ENCODE measurements at places on chromosomes 16 and 17.

- no peak for DNase-seq
These were observed 75.6 kb downstream of the ABR start for GRCh38 chr17:1104222-1104621.

DNA sequence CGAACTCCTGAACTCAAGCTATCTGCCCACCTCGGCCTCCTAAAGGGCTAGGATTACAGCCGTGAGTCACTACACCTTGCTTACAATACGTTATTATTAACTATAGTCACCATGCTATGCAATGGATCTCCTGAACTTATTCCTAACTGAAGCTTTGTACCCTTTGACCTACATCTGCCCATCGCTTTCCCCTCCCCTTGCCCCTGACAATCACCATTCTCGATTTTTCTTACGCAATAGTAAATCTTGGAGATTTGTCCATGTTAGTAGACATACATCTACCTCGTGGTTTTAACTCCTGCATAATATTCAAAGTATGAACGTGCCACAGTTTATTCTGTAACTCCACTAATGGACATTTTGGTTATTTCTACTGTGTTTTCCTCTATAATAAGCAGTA, 120.6 kb downstream of the NPIPB5 start:
- no peak for DNase-seq

DNA sequence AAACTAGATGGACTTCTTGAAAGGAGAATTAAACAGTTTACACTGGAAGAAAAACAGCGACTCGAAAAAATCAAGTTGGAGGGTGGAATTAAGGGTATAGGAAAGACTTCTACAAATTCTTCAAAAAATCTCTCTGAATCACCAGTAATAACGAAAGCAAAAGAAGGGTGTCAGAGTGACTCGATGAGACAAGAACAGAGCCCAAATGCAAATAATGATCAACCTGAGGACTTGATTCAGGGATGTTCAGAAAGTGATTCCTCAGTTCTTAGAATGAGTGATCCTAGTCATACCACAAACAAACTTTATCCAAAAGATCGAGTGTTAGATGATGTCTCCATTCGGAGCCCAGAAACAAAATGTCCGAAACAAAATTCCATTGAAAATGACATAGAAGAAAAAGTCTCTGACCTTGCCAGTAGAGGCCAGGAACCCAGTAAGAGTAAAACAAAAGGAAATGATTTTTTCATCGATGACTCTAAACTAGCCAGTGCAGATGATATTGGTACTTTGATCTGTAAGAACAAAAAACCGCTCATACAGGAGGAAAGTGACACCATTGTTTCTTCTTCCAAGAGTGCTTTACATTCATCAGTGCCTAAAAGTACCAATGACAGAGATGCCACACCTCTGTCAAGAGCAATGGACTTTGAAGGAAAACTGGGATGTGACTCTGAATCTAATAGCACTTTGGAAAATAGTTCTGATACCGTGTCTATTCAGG, 85.0 kb downstream of the C17orf58 start:
- no peak for DNase-seq

DNA sequence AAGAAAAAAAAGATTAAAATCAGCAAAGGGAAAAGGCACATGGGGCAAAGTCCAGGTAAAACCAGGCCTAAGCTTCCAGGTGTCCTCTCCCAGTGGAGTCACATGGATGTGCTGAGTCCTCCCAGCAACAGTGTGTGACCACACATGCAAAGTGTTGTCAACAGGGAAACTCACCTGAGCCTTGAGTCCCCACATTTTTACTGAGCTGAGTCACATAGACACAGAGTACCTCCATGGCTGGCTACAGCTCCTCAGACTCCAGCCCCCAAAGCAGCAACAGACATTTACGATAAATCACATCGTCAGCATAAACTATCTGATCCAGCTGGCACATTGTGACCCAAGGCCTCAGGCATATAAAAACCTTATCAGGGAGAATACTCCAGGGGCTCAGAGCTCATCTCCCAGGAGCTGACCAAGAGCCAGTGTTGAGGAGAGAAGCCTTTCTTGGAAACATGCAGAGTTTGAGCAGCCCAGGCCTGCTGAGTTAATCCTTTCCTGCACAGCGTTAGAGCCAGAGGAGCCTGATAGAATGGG, 20.5 kb downstream of the ERCC4 start:
- no peak for DNase-seq

DNA sequence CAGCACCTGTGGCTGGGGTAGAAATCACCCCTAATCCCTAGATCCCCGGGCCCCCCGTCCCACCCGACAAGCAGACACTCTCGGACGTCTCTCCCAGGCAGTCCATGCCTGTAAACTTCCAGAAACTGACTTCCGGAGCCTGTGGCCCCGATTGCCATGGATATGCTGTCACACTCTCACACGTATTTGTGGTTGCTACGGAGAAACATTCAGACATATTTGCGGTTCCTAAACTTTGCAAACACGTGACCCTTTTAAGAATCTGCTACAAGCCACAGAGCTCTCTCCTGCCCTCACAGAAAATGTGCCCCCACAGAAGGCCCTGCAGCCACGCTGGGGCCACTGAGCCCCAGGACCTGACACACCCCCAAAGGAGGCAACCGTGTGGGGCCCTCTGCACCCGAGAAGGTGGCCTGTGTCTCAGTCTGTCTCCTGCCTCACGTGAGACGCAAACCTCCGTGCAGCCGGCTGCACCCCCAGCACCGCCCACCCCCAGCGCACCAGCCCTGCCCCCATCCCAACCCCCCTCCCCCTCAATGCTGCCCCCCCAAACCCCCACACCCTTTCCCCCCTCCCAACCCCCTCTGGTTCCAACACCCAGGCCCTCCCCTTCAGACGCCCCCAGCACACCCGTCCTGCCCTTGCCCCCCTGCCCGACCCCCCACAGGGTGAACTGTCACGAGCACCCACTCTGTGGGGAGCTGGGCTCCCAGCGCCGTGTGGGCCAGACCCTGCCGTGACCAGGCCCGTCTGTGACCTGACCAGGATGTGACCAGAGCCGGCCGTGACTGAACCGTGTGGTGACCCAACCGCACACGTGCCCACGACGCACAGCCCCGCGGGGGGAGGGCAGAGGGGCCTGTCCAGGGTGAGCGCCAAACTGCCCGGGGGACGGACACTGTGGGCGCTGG, 66.3 kb upstream of the METRNL start:
- DNase-seq = peak; percentile 80

DNA sequence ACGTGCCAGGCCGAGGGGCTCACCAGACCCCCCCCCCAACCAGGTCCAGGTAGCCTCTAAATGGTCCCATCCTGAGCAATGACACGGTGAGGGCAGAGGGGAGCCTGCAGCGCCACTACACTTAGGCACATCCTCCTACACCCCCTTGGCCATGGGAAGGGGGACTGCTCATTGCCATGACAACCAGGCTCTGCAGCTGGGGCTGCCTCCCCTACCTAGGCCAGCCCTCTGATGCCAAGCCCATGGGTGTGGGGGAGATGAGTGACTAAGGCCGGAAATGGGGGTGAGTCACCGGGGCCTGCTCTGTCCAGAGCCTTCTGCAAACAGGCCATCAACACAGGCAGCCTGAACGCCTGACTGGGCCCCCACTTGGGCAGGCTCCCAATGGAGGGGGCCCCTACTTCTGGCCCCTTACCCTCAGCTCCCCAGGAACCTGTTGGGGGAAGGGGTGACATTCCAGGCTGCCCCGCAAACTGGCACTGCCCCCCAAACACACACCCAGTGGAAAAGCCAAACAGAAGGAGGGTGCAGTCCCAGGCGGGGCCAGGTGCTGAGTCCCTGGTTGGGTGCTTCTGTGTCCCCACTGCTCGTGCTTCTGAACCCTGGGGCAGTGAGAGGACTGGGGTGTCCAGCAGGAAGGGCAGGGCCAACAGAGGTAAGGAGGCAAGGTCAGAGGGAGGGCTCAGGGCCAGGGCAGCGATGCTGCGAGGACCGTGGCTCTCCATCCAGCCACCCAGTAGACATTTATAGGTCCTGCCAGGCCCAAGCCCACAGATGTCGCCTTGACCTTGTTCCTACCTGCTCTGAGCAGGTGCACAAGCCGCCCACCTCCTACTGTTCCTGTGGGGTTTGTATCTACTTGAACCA, 8.2 kb downstream of the PLCD3 start:
- no peak for DNase-seq

GRCh38 chr17:8674344-8675305, 44.1 kb upstream of the MYH10 start:
- peak; percentile 89 for DNase-seq

- no peak for DNase-seq
These were observed 14.6 kb downstream of the CALB2 start for GRCh38 chr16:71373073-71373472.
